Lung microvascular endothelial cell (primary cell): ENCODE measurements at places on chromosomes 3 and 15. TPM values are rescaled to one million over a fixed set of nuclear protein-coding genes. Genes with fewer than 3 reads are reported as not detected.

The ELL3 gene
- 1.5 and 1.8 TPM in 2 replicates for total RNA-seq

The AGBL1 gene
- total RNA-seq, result not detected in 2 replicates

The CDV3 gene
- total RNA-seq, result 141 and 168 TPM in 2 replicates

The MRAS gene
- total RNA-seq, result 5.9 and 10.1 TPM in 2 replicates

The KIF7 gene
- 0.40 and 1.1 TPM in 2 replicates for total RNA-seq

- no peak for DNase-seq
Measured at GRCh38 chr3:152300029-152300731, 31.5 kb downstream of the MBNL1 start.

GRCh38 chr3:114108137-114108536 is 51.6 kb downstream of the QTRT2 start:
- no peak for DNase-seq

DNA sequence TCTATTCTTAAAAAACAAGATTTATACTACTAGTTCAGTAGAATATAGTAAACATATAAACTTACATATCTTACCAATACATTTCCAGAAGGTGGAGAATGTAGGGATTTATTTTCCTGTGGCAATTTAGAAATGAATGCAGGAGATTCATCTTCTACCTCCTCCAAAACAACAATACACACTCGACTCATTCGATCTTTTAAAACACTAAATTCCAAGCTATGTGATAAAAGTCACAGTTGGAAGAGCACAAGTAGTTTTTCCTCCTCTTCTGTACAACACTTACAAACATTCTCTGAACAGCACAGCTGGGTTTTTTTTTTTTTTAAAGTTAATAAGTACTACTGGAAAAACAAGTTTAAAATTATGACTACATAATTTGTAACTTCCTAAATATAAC is 1.4 kb downstream of the ANKRD28 start:
- DNase-seq, result peak; percentile 26

DNA sequence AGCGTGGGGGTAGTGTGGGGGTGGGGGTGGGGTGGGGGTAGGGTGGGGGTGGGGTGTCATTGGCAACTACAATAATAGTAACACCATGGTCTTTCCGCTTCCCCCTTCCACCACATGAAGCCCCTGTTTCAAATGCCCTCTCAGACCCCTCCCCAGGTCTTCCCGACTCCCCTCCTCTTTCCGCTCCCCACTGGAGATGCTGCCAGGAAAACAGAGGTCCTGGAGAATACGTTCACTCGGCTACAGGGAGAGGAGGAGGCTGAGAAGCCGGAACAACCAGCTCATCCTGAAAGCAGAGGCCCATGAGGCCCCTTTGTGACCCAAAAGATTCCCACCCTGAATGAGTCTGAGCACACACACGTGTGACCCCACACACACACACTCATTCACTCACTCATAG is 75.4 kb downstream of the CPN2 start:
- DNase-seq, result no peak

DNA sequence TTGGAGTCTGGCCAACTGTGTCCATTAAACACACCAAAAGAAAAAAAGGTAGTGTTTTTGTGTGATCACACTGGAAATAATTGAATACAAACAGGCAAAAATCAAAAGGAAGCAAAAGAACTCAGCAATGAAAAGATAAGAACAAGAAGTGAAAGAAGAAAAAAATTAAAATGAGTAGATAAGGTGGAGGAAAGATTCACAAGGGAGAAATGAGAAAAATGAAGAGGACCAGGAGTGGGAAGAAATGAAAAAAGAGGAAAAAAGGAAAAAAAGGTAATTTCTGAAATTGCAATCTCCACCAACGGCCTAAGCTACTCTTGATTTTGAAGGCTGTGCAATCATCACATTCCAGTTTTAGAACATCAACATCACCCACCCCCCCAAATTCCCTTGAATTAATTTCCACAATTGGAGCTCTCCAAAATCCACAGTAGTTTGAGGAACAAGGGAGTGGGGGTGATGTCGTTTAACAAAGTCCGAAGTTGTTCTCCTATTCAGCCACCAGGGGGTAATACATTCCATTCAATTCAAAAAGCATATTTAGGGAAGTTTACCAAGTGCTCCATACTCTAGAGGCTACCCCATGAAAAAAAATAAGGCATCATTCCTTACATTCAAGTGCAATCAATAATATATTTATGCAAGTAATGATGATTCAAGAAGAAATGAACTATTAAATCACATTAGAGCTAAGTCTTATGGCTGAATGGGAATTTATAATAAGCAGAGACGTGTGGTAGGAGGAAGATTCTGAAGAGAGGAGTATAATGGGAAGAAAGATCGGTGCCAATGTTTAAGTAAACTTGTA is 37.4 kb downstream of the ZNF860 start:
- DNase-seq, result peak; percentile 55

- DNase-seq, result no peak
Measured at GRCh38 chr3:115666920-115667737, 43.8 kb downstream of the GAP43 start.

- no peak for DNase-seq
Measured at GRCh38 chr3:104887619-104888018, 479.1 kb upstream of the ALCAM start.

- peak; percentile 82 for DNase-seq
Measured at GRCh38 chr3:173938159-173938558, 540.6 kb downstream of the NLGN1 start.

- no peak for DNase-seq
Measured at GRCh38 chr15:96043591-96044171, 286.8 kb upstream of the NR2F2 start.
